ENCODE measurements at places on chromosomes 6 and 20.

GRCh38 chr6:127518191-127518709, 885 bp downstream of the MTCL3 start:
- no peak for DNase-seq

GRCh38 chr6:125102411-125102810, 51.2 kb upstream of the TPD52L1 start:
- DNase-seq = no peak

DNA sequence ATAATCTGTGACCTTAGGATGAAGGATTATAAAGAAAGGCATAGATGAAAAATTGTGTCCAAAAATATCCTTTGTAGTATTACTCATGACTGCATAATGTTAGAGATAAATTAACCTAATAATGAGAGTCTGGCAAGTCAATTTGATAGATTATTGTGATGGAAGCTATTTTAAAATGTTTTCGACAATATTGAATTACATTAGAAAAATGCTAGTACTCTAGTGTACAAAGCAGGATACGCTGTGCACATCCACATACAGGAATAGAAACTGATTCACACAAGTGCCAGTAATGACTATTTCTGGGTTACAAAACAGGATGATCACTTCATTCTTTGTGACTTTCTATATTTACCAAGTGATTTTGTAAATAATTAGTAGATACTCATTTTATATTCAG, 3.3 kb downstream of the SLC17A2 start:
- DNase-seq = no peak

GRCh38 chr6:121993362-121993761, 406.1 kb upstream of the HSF2 start:
- no peak for DNase-seq

DNA sequence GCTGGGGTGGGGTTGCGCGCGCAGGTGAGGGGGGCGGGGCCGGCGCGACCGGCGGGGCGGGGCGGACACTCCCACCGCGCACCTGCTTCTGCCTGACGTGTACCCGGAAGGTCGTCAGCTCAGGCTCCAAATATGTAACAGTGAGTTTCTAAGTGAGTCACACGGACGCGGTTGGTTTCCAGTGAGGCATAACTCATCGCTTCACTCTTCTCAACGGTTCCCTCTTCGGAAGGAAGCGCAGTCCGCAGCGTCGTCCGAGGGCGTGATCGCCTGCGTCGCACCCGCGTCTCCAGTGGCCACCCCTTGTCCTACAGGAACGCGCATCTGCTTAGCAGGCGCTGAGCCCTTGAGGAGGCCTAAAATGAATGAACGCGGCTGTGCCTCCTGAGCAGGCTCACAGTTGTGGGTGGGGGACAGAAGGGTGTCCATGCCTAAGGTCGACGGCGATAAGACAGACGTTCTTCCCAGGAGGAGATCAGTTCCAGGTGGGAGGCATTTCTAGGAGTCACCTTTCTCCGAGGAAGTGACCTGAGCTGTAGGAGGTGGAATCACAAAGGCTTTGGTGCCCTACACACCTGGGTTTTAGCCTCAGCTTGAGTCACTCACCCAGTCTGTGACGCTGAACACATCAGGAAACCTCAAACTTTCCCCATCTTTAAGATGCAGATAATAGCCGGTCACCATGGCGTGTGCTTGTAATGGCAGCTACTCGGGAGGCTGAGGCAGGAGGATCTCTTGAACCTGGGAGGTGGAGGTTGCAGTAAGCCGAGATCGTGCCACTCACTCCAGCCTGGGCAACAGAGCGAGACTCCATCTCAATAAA, 50.9 kb upstream of the EZR start:
- peak; percentile 80 for DNase-seq

- peak; percentile 24 for DNase-seq
These were observed 62.2 kb upstream of the FABP7 start for GRCh38 chr6:122717350-122717749.

DNA sequence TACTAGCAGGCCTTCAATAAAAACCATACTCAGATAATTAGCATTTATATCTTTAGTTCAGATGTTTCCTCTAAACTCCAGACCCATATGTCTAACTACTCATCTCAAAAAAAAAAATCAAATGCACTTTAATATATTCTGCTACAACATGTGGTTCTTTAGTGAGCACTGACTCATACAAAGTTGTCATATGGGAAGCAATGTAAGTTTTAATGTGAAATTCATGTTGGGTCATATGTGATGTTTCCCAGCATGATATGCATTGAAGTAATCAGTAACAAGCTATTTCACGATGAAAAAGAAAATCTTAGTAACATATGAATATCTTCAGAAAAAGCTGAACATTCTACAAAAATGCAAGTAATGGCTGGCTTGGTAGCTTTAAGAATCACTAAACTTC, 859.7 kb upstream of the ADGRB3 start:
- no peak for DNase-seq

DNA sequence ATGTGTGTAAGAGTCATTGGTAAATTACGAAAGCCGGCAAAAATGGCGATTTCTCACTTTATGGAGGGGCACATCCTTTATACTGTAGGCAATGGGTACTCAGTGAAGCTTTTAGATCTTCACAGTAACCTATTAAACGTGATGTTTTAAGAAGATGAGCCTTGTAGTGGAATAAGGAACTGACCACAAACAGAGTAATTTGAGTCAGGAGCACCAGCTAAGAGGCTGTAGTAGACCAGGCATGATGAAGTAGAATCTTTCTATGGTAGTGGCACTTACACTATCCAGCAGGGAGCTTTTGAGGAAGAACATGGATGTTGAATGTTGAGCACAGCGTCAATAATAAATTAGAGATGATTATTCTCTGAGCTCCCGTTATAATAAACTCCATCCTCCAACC, 65.9 kb downstream of the HIVEP2 start:
- no peak for DNase-seq

Measured in NCI-H187 treated with DMSO at 0.1 percent for 48 hours (cell line).